ENCODE measurements at places on chromosomes 5 and 9. TPM values are rescaled to one million over a fixed set of nuclear protein-coding genes. Genes with fewer than 3 reads are reported as not detected.

GRCh38 chr9:134918646-134919045 lies 934 bp upstream of the FCN1 start:
- H3K27me3 ChIP-seq, result no peaks in the 10 kb centered on the region
- H3K4me3 ChIP-seq, result no peak overlapping the region
- DNase-seq, result no peak
- H3K27ac ChIP-seq, result no peak overlapping the region
- H3K36me3 ChIP-seq, result no peaks in the 10 kb centered on the region

DNA sequence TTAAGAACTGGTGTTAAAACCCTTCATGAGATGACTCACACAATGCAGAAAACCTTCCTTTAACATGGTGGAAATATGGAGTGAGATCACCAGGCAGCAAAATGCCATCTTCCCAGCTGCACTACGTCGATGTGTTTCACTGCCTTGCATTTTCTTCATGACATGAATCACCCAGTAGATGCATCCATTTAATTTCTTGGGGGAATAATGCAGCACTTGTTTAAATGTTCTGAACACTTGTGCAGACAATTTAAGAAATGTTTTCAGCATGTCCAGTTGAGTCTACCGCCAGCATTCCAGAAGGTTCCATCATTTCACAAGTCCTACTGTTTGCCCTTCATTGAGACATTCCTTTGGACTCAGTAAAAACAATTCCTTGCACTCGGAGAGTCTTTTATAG lies 81.6 kb downstream of the ADAMTS16 start:
- no peak overlapping the region for H3K4me3 ChIP-seq
- H3K27ac ChIP-seq, result no peak overlapping the region
- peaks cover 10% of the 10 kb centered on the region for H3K27me3 ChIP-seq
- no peak for DNase-seq

DNA sequence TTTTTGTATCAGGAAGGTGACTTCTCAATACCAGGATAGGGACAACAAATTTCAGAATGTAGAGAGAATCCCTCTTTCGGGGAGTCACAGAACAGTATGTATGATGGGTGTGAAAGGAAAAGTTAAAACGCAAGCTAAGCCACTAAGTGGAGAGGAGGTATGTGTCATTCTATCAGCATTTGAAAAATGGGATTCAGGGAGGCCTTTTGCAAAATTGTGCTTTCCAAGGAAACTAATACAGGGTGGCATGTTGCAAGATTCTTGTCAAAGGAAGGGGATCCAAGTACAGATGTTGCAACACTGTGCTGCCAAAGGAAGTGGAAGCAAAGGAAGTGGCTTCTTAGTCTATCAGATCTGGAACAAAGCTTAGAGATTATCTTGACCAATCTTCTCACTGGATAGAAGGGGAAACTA lies 12.6 kb upstream of the TNIP1 start:
- H3K4me3 ChIP-seq, result peak overlapping the region; percentile 54
- DNase-seq, result no peak
- H3K4me1 ChIP-seq, result peaks cover 63% of the 10 kb centered on the region
- no peaks in the 10 kb centered on the region for H3K27me3 ChIP-seq

TMEM215 gene
- total RNA-seq, result not detected

SLC36A2 gene
- not detected for total RNA-seq

All from activated CD4-positive, alpha-beta T cell treated with anti-CD3 and anti-CD28 coated beads for 36 hours (primary cell).